ENCODE measurements at places on chromosomes 5 and 9.

DNA sequence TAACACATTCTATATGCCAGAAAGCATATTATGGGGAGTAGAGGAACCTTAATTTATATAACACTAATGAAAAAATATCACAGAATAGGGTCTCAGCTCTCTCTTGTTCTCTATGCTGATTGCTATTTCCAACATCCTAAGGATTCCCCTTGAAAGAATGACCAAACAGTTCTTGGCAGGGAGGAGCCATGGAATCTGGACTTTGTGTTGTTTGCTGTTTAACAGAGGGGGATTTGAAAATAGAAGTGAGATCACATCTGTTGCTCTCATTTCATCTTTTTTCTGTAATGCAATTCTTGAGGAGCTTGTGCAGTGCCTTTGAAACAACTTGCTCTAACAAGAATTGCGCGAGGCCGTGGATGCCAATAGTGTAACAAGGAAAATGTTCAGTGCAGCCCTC lies 755.3 kb downstream of the TLE1 start:
- no peak for DNase-seq

GRCh38 chr5:77087484-77088261 lies 588 bp upstream of the ZBED3 start:
- no peak for DNase-seq

- no peak for DNase-seq
Observed at GRCh38 chr5:90402521-90403255, 6.9 kb downstream of the CETN3 start.

DNA sequence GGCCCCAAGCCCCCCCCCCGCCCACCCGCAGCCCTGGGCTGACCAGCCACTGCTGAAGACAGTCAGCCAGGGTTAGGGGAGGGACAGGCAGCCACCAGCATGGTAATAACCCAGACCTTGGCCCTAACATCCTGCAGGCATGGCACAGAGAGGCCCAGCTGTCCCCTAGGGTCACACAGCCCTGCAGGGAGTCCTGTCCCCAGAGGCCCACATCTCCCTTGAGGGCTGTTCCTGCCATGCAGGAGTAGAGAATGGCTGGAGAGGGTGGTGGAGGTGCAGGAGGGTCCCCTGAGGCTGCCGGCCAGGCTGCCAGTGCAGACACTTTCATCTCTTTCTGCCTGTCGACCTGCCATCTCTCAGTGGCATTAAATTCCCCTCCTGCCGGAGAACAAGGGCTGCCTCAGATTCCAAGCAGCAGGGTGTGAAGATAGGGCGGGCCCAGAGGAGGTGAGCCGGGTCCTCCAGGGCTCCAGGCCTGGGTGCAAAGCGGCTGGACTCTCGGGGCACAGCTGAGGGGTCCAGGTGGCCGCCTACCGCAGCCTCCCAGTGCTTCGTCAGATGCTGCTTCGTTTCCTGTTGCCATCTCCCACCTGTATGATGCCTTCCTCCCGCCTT lies 40.0 kb downstream of the CXXC5 start:
- no peak for DNase-seq

DNA sequence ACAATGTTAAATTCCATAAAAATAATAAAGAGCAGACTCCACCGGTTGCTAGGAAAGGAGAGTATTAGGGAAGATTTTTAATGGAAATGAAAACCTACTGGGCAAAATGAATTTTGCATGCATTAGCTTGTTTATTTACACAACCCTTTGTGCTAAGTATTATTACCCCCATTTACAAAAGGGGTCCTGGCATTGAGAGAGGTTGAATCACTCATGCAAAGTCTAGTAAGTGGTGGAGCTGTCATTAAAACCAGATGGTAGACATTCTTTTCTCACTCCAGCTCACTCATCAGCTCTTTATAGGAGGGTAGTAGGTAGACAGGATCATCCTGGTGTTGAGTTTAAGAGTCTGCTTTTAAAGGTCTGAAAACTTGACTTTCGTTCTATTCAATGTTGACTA lies 395.1 kb downstream of the PLK2 start:
- no peak for DNase-seq

GRCh38 chr9:113579283-113580040 lies 115.9 kb downstream of the RGS3 start:
- peak; percentile 27 for DNase-seq

- no peak for DNase-seq
Observed at GRCh38 chr5:62483556-62483955, 71.0 kb downstream of the IPO11 start.

DNA sequence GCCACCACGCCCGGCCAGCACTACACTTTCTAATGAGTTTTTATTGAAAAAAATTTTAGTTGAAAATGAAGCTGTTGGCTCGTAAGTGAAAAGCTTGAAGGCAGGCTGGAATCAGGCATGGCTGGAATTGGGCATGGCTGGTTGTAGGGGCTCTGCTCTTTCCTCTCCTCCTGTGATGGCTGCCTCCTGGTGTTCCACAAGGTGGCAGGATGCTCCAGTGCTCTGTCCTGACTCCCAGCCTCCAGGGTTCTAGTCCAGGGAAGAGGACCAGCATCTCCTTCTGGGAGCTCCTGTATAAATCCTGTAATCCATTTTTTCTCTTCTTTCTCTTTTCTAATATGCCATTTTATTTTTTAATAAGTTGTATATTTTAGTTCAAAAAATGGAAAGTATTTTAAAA lies 57.2 kb upstream of the DHFR start:
- DNase-seq, result no peak

DNA sequence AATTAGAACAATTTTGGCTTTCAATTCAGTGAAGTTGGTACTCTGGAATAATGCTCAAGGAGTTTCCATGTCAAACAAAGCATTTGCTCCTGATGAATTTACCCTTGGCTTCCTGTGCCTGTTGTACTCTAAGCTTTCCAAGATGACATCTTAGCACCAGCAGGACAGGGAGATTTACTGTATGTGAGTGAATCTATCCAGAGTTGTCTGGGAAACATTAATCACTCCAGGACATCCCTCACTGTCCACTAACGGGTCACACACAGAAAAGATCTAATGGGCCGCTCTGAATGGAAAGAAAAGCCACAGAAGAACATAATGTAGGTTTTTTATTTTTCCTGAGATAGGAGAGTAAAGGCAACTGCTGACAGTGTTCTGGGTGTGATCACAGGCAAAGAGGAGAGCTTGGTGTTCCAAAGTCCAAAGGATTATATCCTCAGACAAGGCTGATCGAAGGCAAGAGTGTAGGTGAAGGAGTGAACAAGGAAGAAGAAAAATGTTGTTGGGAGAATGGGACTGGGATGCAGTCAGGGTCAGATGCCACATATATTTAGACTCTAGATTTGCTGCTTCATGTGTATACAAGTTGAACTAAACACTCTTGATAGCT lies 167.7 kb upstream of the RPS23 start:
- no peak for DNase-seq

- no peak for DNase-seq
Observed at GRCh38 chr9:137544176-137544760, 5.9 kb downstream of the PNPLA7 start.

All from stimulated activated naive CD8-positive, alpha-beta T cell treated with anti-CD3 and anti-CD28 coated beads, Interleukin-15, Interleukin-2, amounts not matched to agents 100 U/mL and 50 U/mL, for 24 hours (primary cell).